Jurkat, Clone E6-1 (cell line): ENCODE measurements at places on chromosomes 6 and 20.

GRCh38 chr6:169800116-169800667 lies 48.8 kb downstream of the ERMARD start:
- DNase-seq, result no peak

- DNase-seq, result no peak
These were observed 176.3 kb downstream of the LRFN2 start for GRCh38 chr6:40410821-40411220.

GRCh38 chr6:3847521-3847920 lies 1.7 kb upstream of the FAM50B start:
- no peak for DNase-seq

GRCh38 chr20:57475388-57476083 lies 49.4 kb downstream of the CTCFL start:
- no peak for DNase-seq

DNA sequence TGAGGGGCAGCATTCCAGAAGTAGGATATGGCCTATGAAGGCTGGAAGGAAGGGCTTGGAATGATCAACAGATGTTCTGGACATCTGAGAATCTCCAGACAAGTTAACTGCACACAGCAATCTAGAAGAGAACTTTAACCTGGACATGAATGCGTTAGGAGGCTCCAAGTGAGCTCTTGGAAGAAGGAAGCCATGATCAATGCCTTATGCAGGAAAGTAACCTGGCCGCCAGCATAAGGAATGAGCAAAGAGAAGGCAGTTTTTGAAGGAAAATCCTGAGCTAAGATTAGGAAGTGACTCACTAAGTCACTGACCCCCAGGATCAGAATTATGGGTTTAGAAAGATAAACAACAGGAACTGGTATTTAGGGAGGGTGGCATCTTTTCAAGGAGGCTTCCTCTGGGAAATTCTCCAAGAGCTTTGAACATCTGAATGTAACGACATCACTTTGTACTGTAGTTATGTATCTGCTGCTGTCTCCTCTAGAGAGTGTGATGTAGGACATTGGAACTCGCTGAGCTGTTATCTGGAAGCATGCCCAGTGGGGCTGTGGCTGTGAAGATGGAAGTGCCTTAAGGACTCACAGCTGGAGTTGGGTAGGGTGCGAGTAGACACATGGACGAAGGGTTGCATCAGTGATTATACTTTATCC lies 236.8 kb downstream of the PACRG start:
- no peak for DNase-seq

DNA sequence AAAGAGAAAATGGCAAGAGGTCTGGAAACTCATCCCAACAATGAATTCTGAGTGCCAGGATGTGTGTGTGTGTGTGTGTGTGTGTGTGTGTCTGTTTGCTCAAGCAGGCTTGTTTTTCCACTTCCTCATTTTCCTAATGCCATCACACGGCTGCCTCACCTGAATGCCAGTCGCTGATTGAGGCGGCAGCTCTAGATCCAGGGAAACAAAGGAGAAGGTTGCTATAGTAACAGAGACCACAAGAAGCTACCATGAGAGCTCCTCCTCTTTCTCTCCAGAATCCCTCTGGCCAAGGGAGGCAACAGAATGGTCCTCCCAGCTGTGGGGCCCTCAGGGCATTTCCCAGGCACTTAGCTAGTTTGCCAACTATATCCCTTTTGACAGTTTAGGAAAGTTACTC lies 241.1 kb upstream of the TSHZ2 start:
- DNase-seq, result no peak

- DNase-seq, result no peak
These were observed 33.4 kb downstream of the PRDM1 start for GRCh38 chr6:106119546-106119945.

DNA sequence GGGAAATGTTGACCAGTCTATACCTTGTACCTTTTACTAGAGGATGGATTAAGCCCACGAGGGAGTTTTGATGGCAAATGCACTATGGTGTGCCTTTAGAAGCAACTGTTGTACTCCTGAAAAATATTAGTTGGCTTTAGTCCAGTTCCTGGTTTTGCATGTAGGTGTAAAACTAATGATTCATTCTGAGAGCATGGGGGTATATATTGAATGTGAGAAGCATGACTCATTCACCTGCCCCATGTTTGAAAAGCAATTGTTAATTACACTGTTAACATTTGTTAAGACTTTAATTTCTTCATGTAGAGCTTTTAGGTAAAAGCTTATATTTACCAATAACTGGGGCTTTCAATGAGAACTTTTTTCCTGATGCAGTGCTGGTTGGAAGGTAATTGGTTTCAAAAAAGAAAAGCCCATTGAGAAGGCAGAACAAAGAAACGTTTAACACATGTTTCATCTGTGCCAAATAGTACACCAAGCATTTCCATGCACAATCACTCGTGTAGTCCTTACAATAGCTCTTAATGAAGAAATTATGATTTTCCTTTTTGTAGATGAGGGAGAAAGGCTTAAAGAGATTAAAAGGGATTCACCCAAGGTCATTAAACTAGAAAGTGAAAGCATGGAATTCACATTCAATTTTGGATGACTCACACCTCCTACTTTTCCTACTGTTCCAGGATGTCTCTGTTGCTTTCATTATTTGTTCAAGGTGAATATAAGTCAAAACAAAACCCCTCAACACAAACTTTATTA lies 134.1 kb downstream of the CCDC170 start:
- DNase-seq, result no peak

DNA sequence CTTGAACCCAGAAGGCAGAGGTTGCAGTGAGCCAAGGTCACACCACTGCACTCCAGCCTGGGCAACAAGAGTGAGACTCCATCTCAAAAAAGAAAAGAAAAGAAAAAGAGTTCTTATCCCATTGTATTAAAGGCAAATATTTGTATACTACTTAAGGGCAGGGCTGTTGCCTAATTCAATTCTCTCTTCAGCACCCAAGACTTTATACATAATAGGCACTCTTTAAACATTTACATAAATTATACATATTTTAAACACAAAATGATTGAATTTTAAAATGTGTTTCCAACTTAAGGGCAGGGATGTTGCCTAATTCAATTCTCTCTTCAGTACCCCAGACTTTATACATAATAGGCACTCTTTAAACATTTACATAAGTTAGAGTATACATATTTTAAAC lies 424.3 kb upstream of the ARID1B start:
- no peak for DNase-seq

- no peak for DNase-seq
These were observed 22.1 kb downstream of the ZKSCAN3 start for GRCh38 chr6:28371706-28372451.

GRCh38 chr6:105374010-105374420 lies 28.9 kb downstream of the PREP start:
- no peak for DNase-seq

GRCh38 chr6:105402090-105402938 lies 568 bp downstream of the PREP start:
- no peak for DNase-seq

DNA sequence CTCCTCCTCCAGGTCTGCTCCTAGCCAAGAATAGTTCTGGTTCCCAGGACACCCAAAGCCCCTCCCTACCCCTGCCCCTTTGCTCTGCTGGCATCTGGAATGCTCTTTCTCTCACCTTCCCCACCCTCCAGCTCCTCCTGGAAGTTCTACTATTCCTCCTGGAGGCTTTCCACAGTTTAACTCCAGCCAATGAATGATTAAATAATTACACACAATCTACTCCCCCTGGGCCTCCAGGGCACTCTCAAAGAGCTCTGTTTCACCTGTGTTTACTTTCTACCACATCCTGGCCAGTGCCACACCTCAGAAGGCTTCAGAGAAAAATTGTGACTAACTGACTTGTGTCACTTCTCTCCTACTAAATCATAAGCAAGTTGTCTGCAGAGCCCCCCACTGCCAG lies 36.2 kb downstream of the GCM1 start:
- DNase-seq, result no peak

DNA sequence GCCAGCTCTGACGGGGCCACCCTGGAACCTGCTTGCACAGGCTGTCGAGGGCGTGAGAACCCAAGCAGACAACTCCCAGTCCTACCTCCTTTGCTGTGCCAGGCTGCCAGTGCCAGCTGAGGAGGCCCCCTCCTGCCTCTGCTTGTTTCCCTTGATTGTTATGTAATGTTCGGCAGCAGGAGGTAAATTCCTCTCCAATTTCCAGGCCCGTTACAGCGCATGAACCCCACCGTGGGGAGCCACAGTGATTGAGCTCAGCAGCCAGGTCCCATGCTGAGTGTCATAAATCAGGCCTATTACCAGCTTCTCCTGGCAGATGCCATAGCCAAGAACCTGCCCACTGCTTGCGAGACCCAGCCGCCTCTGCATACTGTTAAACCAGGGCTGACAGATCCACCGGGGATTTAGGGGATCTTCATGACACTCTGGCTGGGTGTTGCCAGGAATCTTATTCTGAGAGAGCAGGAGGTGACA lies 320.5 kb downstream of the DHX35 start:
- no peak for DNase-seq

GRCh38 chr20:34915131-34915530 lies 38.7 kb downstream of the ACSS2 start:
- DNase-seq, result no peak

GRCh38 chr20:821046-821730 lies 12.3 kb upstream of the FAM110A start:
- DNase-seq, result no peak

DNA sequence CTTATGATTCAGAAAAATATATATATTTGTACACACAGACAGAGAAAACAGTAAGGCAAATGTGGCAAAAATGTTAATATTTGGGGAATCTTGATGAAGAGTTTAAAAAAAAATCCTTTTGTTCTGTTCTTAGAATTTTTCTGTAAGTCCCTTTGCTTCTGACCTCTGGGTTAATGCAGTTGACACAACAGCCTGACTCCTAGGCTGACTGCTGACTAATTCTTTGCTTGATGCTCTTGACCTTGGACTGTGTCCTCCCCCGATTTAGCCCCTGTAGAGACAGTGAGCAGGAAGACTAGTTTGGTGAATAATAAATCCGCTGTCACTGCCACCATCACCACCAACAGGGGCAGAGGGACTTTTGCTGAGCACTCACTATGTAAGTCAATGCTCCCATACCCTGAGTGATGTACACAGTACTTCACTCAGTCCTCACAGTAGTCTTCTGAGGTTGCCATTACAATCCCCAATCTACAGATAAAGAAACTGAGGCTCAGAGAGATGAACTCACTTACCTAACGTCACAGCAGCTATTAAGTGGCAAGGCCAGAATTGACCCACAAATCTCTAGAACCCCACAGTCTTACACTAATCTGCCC lies 71.7 kb downstream of the SNX5 start:
- DNase-seq, result no peak

DNA sequence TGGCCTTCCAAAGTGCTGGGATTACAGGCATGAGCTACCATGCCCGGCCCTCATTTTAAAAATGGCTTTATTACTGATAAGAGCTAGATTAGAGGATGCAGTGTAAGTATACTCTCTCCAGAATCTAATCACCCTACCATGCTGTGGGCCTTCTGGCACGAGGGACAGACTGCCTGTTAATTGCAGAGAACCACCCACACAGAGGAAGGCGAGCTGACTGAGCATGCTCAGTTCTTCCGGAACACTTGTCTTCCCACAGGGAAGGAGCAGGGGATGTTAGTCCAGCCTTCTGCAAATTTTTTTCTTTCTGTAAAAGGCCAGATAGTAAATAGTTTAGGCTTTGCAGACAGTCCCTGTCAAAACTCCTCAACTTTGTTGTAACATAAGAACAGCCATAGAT lies 48.9 kb downstream of the ALDH5A1 start:
- DNase-seq, result no peak

DNA sequence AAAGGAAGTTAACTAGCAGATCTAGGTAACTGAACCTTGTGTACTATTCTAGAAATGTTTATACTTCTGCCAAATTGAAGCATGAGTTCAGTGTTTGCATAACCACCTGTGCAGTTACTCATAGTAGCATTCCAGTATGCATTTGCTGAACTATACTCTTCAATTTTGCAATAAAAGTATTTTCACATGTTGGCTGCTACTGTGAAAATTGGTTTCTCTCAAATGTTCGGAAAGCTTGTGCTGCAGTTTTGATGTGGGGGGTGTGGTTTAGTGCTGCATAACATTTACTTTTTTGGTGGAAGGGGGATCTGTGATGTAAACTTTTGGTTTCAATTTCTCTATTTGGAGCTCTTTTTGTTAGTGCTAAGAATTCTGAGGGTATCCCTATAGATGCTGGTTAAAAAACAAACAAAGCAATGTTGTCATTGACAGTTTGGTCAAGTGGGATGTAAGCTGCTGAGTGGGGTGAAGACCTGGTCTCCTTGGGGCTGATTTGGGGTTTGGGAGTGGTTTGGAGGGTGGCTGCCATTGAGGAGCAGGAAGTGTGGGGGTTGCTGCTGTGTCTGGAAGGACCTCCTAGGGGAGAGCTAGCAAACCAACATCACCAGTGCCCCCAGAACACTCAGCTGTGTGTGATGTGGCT lies 87.8 kb downstream of the CARMIL1 start:
- peak; percentile 75 for DNase-seq

DNA sequence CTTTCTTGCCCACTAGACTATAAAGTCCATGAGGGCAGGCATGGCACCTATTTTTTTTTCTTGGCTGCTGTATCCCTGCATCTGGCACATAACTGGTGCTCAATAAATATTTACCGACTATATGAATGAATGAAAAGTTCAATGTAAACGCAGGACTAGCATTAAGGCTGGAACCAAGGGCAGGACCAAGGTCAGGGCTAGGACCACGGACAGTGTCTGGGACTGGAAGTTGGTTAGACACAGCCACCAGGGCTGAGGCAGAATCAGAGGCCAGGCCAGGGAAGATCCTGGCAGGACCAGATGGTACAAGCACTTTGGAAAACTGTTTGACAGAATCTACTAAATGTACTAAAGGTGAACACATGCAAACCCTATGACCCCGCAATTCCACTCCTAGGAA lies 3.7 kb downstream of the TNXB start:
- DNase-seq, result no peak

GRCh38 chr6:30747902-30748769 lies 3.8 kb upstream of the IER3 start:
- DNase-seq, result no peak

- no peak for DNase-seq
These were observed 37.9 kb upstream of the RCAN2 start for GRCh38 chr6:46528961-46529750.

DNA sequence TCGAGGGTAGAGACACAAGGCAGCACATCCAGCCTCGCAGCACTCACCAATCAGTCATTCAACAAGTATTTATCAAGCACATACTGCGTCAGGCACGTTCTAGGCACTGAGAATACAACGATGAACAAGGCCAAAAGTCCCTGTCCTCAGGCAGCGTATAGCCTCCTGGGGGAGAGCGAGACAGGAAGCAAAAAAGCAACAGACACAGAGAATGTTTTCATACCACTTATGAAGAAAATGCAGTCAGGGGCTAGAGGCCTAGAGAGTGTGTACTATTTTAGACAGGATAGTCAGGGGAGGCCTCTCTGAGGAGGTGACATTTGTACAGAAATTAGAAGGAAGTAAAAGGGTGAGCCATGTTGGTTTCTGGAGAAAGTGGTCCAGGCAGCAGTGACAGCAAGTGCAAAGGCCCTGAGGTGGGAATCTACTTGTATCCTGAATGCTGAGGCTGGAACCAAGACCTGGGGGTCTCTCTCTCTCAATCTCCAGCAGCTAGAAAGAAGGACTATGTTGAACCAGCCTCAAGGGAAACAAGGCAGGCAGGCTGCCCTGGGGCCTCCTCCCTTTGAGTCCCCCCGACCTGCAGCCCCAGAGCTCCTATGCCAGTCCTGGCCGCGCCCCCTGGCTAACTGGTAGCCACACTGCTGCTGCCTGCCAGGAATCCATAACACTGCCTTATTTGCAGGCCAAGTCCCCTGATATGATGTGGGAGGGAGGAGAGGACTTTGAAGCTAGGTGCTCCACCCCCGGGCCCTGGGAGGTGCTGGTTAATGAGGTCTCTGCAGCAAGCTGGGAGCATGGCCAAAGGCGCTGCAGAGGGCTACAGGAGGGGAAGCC lies 151.2 kb downstream of the GRM4 start:
- DNase-seq, result no peak
